LoVo (cell line): ENCODE measurements at places on chromosomes 3 and 15.

DNA sequence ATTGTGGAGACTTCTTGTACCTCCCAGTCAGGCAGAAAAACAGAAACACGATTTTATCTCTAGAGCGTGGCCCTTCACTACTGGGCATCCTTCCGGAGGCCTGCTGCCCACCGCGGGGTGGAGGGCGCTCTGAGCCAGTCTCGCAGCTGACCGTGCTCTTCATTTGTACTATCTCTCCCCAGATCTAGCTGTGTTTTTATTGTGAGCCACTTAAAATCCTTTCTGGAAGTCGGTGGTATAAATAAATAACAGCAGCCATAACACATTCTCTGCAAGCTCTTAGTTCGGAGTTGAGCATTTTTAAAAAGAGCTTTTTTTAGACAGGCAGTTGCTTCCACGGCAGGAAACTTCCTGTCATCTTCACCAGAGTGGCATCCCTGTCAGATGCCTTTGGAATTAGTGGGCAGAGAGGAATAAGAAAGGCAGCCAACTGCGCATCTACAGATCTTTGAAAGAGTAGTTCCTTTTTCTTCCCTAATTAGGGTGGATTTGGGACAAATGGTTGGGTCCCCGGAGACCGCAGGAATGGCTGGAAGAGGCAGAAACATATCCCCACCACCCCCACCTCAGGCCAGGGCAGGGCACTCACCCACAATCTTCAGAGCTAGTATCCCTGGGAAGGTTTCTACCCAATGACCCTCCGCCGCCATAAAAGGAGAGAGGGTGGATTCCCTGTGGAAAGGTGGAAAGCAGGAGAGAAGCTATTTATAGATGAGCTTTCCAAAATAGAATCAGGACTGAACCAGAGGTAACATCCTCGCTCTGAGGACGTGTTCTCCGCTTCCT is 91.1 kb downstream of the TOP2B start:
- DNase-seq = no peak

DNA sequence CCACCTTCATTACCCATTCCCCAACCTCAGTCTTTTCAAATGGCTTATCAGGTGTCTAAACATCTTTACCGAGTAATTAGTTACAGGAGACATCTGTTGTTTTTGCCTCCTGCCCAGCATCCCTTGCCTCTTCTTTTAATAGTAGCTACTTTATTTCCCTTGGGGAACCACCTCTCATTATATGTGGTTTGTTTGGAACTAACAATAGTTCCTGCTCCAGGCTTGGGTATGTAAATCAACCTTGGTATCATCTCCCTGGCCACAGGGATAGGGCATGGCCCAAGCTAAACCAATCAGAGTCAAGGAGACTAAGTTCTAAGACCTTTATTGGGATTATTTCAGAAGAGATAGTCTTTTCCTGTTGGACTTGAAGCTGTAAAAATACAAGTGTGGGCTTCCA is 76.6 kb downstream of the ETV5 start:
- DNase-seq = no peak

- DNase-seq = no peak
Measured at GRCh38 chr3:27559835-27560234, 75.7 kb upstream of the SLC4A7 start.

DNA sequence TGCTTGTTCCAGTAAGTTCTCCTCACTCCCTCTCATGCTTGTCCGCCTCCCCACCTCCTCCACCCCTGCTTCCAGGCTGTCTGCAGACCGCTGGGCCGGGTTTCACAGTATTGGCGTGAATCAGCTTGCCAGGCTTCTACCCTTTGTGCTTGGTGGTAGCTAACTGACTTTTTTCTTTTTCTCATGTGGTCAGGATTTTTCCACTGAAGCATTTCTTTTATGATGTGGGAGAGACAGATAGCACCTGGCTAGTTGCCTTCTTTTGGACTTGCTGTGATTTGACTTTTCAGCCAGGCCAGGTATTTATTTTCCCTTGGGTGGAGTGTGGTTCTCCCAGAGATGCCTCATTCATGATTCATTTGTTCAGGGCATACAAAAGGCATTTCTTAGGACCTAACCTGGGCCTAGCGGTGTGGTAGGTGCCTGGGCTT is 60.6 kb downstream of the ST6GAL1 start:
- DNase-seq = peak; percentile 43

DNA sequence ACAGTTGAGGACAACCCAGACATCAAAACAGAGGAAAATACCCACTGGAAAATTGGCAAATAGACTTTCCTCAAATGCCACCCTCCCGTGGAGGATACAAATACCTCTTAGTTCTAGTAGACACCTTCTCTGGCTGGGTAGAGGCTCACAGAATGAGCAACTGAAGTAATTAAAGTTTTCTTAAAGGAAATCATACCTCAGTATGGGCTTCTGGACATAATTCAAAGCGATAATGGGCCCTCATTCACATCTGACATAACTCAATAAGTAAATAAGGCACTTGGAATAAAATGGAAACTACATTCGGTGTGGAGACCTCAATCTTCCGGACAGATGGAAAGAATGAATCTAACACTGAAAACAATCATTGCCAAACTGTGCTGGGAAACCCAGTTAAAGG is 115.2 kb upstream of the PLCL2 start:
- DNase-seq = no peak

- no peak for DNase-seq
Measured at GRCh38 chr3:134339913-134340312, 34.3 kb downstream of the AMOTL2 start.

DNA sequence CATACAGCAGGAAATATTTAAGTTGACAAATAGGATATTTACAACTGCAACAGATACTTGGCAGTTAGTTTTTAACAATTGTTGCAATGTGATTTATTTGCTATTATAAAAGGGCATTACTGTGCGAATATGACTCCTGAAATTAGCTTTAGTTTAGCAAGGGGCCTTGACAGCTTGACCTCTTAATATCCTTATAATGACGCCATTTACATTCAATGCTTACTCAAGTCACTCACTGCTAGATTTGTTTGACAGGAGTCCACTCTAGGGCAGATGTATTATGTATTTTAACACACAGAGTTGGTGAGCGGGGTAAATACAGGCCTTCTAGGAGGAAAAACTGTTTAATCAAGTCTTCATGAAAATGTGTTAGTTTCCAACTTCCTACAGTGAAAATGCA is 58.1 kb upstream of the C15orf61 start:
- DNase-seq = no peak
